ENCODE measurements at places on chromosomes 6 and 20. TPM values are rescaled to one million over a fixed set of nuclear protein-coding genes. Genes with fewer than 3 reads are reported as not detected.

- H3K27me3 ChIP-seq = no peaks in the 10 kb centered on the region
- H3K4me3 ChIP-seq = peak overlapping the region; percentile 85
- H3K4me1 ChIP-seq = peaks cover 69% of the 10 kb centered on the region
- peak; percentile 96 for DNase-seq
Observed at GRCh38 chr6:3750317-3751076, 1.0 kb downstream of the PXDC1 start.

- H3K4me3 ChIP-seq = no peak overlapping the region
- no peak overlapping the region for H3K27ac ChIP-seq
- no peaks in the 10 kb centered on the region for H3K36me3 ChIP-seq
- H3K27me3 ChIP-seq = no peaks in the 10 kb centered on the region
Observed at GRCh38 chr6:46581459-46582177, 71.0 kb downstream of the CYP39A1 start.

The CASS4 gene
- 8.1 TPM for total RNA-seq

- peak overlapping the region; percentile 85 for H3K4me3 ChIP-seq
- H3K27me3 ChIP-seq = no peaks in the 10 kb centered on the region
- peaks cover 48% of the 10 kb centered on the region for H3K4me1 ChIP-seq
- peak overlapping the region; percentile 100 for H3K27ac ChIP-seq
- H3K36me3 ChIP-seq = peaks cover 69% of the 10 kb centered on the region
Observed at GRCh38 chr6:32974016-32974333, 5.6 kb downstream of the BRD2 start.

- no peak for DNase-seq
- H3K27me3 ChIP-seq = no peaks in the 10 kb centered on the region
- no peaks in the 10 kb centered on the region for H3K36me3 ChIP-seq
- no peak overlapping the region for H3K4me3 ChIP-seq
Observed at GRCh38 chr6:143205585-143205984, 144.9 kb downstream of the AIG1 start.

The LY6G5C gene
- 2.9 TPM for total RNA-seq

The MAK gene
- total RNA-seq = not detected

DNA sequence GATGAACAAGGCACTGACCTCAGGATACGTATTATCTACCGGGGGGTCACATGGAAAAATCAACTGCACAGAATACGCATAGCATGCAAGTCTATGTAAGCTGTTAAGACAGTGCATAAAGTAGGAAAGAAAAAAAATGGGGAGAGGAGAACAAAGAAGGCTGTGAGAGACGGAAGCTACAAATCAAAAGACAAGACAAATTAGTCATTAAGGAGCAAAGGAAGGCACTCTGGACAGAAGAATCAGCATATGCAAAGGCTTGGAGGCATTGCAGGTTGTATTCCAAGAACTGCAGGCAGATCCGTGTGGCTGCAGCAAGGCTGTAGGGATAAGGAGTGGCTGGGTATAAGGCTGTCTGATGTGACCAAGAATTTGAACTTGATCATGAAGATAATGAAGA, 89.0 kb downstream of the NRSN1 start:
- H3K4me3 ChIP-seq = no peak overlapping the region
- DNase-seq = no peak
- H3K27ac ChIP-seq = no peak overlapping the region
- H3K27me3 ChIP-seq = no peaks in the 10 kb centered on the region

- peaks cover 2% of the 10 kb centered on the region for H3K4me1 ChIP-seq
- H3K36me3 ChIP-seq = peaks cover 25% of the 10 kb centered on the region
- no peak for DNase-seq
Observed at GRCh38 chr20:51720854-51721253, 47.3 kb downstream of the ATP9A start.

The OOEP gene
- not detected for total RNA-seq

- no peaks in the 10 kb centered on the region for H3K27me3 ChIP-seq
- peaks cover 9% of the 10 kb centered on the region for H3K36me3 ChIP-seq
- no peak overlapping the region for H3K4me3 ChIP-seq
Observed at GRCh38 chr6:3323148-3323547, 64.4 kb downstream of the PSMG4 start.

The GRIK2 gene
- 3.7 TPM for total RNA-seq

- DNase-seq = no peak
- H3K4me3 ChIP-seq = no peak overlapping the region
- H3K36me3 ChIP-seq = peaks cover 16% of the 10 kb centered on the region
- H3K27me3 ChIP-seq = no peaks in the 10 kb centered on the region
Observed at GRCh38 chr6:168515376-168515775, 74.4 kb downstream of the SMOC2 start.

DNA sequence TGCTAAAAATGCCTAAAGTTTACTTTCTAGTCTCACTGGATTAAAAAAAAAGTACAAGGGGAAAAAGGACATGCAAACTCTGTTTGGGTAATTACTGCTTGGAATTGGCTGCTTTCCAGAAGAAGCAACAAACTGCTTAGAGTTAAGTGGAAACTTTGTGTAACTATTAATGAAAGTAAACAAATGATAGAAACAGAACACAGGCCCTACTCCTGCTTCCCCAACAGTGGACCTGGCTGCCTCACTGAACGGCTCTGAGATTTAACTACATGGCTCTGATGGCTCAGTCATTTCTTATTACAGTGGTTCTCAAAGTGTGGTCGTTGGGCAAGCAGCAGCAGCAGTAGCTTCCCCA, 108.5 kb downstream of the MAN1A1 start:
- H3K27me3 ChIP-seq = no peaks in the 10 kb centered on the region
- no peak for DNase-seq
- peaks cover 11% of the 10 kb centered on the region for H3K4me1 ChIP-seq
- no peak overlapping the region for H3K27ac ChIP-seq

- DNase-seq = no peak
- H3K4me1 ChIP-seq = peaks cover 51% of the 10 kb centered on the region
- H3K27me3 ChIP-seq = no peaks in the 10 kb centered on the region
- H3K4me3 ChIP-seq = peak overlapping the region; percentile 20
- peak overlapping the region; percentile 64 for H3K27ac ChIP-seq
Observed at GRCh38 chr6:582370-582769, 74.5 kb downstream of the HUS1B start.

The EFCAB8 gene
- 0.92 TPM for total RNA-seq

GRCh38 chr6:153840039-153840850, 198.8 kb upstream of the OPRM1 start:
- H3K27me3 ChIP-seq = no peaks in the 10 kb centered on the region
- no peak for DNase-seq
- H3K36me3 ChIP-seq = no peaks in the 10 kb centered on the region
- H3K4me1 ChIP-seq = peaks cover 6% of the 10 kb centered on the region
- no peak overlapping the region for H3K4me3 ChIP-seq

GRCh38 chr6:151100326-151100725, 139.4 kb upstream of the AKAP12 start:
- H3K27ac ChIP-seq = no peak overlapping the region
- DNase-seq = no peak
- H3K36me3 ChIP-seq = no peaks in the 10 kb centered on the region
- no peak overlapping the region for H3K4me3 ChIP-seq
- H3K4me1 ChIP-seq = peaks cover 5% of the 10 kb centered on the region

DNA sequence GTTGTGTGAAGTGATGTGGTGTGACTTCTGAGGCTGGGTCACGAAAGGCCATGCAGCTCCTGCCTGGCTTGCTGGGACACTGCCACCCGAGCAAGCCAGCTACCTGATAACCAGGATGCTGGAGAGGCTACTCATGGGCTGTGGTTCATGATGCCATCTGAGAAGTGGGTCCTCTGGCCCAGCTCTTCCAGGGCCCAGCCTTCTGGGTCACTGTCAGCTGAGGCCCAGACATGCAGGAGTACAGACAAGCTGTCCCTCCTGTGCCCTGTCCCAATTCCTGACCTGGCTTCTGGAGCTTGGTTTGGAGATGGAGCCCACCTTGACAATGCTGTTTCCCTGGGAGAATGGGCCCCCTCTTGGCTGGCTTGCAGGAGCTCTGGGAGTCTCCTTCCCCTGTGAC, 87.0 kb downstream of the DHX35 start:
- no peak for DNase-seq
- H3K4me3 ChIP-seq = no peak overlapping the region
- peak overlapping the region; percentile 85 for H3K27ac ChIP-seq
- H3K4me1 ChIP-seq = peaks cover 33% of the 10 kb centered on the region
- H3K27me3 ChIP-seq = no peaks in the 10 kb centered on the region

The NRM gene
- 6.2 TPM for total RNA-seq

GRCh38 chr20:19734811-19735210, 23.2 kb upstream of the RIN2 start:
- H3K4me3 ChIP-seq = no peak overlapping the region
- DNase-seq = no peak
- no peaks in the 10 kb centered on the region for H3K27me3 ChIP-seq
- peaks cover 8% of the 10 kb centered on the region for H3K4me1 ChIP-seq
- H3K36me3 ChIP-seq = no peaks in the 10 kb centered on the region

GRCh38 chr6:133814797-133815196, 74.1 kb upstream of the TCF21 start:
- no peak overlapping the region for H3K4me3 ChIP-seq
- no peaks in the 10 kb centered on the region for H3K36me3 ChIP-seq
- DNase-seq = no peak
- H3K4me1 ChIP-seq = no peaks in the 10 kb centered on the region
- no peak overlapping the region for H3K27ac ChIP-seq

The FLRT3 gene
- total RNA-seq = 0.83 TPM
